ENCODE measurements at places on chromosomes 4 and X. TPM values are rescaled to one million over a fixed set of nuclear protein-coding genes. Genes with fewer than 3 reads are reported as not detected.
A peak's percentile ranks its signal among the peaks of the same experiment; 100 is the strongest.

Gene TMEM47
- 28.5 TPM for total RNA-seq

- no peaks in the 10 kb centered on the region for H3K27me3 ChIP-seq
- H3K36me3 ChIP-seq, result no peaks in the 10 kb centered on the region
- DNase-seq, result no peak
- peak overlapping the region; percentile 22 for H3K27ac ChIP-seq
Measured at GRCh38 chrX:69015564-69016292, 149.5 kb downstream of the PJA1 start.

- H3K4me3 ChIP-seq, result no peak within 1 kb of the TSS
- DNase-seq, result no peak
- H3K27ac ChIP-seq, result no peak within 1 kb of the TSS
- H3K27me3 ChIP-seq, result no peaks in the 10 kb centered on the region
Measured at GRCh38 chr4:75555294-75556164, at the start of gene ODAPH. ODAPH (plus strand) TSS chr4:75556066; CDS start chr4:75556083, 17 bp downstream.

DNA sequence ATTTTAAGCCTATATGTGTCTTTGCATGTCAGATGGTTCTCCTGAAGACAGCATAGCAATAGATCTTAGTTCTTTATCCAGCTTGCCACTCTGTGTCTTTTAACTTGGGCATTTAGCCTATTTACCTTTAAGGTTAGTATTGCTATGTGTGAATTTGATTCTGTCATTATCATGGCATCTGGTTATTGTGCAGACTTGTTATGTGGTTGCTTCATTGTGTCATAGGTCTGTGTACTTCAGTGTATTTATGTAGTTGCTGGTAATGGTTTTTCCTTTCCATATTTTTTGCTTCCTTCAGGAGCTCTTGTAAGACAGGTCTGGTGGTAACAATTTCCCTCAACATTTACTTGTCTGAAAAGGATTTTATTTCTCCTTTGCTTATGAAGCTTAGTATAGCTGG lies 1443.5 kb downstream of the FAM133A start:
- no peaks in the 10 kb centered on the region for H3K27me3 ChIP-seq
- H3K4me1 ChIP-seq, result no peaks in the 10 kb centered on the region
- DNase-seq, result no peak
- no peak overlapping the region for H3K27ac ChIP-seq
- no peak overlapping the region for H3K4me3 ChIP-seq

GRCh38 chr4:86563416-86563815 lies 30.7 kb upstream of the PTPN13 start:
- H3K36me3 ChIP-seq, result no peaks in the 10 kb centered on the region
- DNase-seq, result no peak
- no peak overlapping the region for H3K27ac ChIP-seq
- H3K4me1 ChIP-seq, result no peaks in the 10 kb centered on the region
- H3K27me3 ChIP-seq, result no peaks in the 10 kb centered on the region

DNA sequence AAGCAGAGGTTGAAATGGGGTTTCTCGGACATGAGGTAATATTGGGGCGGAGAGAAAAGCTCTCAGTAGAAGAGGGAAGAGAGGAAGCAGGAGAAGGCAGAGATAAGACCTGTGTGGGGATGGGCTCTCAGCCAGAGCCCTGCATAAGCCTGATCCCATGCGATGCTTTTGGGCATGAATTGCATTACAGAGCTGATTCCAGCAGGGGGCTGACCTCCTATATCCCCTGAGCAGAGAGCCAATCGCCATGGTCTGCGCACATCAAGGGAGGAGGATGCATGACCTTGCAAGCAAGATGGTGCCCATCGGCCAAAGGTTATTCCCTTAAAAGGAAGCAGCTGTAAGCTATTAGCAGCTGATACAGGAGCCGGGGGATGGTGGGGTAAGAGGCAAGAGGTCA lies 7.6 kb downstream of the ANOS1 start:
- no peaks in the 10 kb centered on the region for H3K27me3 ChIP-seq
- no peaks in the 10 kb centered on the region for H3K36me3 ChIP-seq
- DNase-seq, result no peak
- H3K27ac ChIP-seq, result no peak overlapping the region
- no peak overlapping the region for H3K4me3 ChIP-seq

Gene SATL1
- total RNA-seq, result not detected

- no peak overlapping the region for H3K27ac ChIP-seq
- DNase-seq, result no peak
- no peaks in the 10 kb centered on the region for H3K36me3 ChIP-seq
- H3K27me3 ChIP-seq, result no peaks in the 10 kb centered on the region
- no peak overlapping the region for H3K4me3 ChIP-seq
Measured at GRCh38 chrX:1181170-1181569, 31.3 kb downstream of the CRLF2 start.

Gene RASL11B
- total RNA-seq, result 0.18 TPM

GRCh38 chrX:17546356-17546755 lies 171.4 kb downstream of the NHS start:
- no peaks in the 10 kb centered on the region for H3K4me1 ChIP-seq
- H3K4me3 ChIP-seq, result no peak overlapping the region
- DNase-seq, result no peak

- H3K27me3 ChIP-seq, result no peaks in the 10 kb centered on the region
- no peak overlapping the region for H3K4me3 ChIP-seq
- DNase-seq, result no peak
- H3K36me3 ChIP-seq, result no peaks in the 10 kb centered on the region
- no peaks in the 10 kb centered on the region for H3K4me1 ChIP-seq
Measured at GRCh38 chr4:150464523-150464922, 117.4 kb upstream of the MAB21L2 start.

- no peaks in the 10 kb centered on the region for H3K36me3 ChIP-seq
- H3K4me1 ChIP-seq, result no peaks in the 10 kb centered on the region
- H3K4me3 ChIP-seq, result no peak overlapping the region
- H3K27me3 ChIP-seq, result no peaks in the 10 kb centered on the region
- DNase-seq, result peak; percentile 36
Measured at GRCh38 chrX:39149761-39150160, 348.5 kb downstream of the MID1IP1 start.

DNA sequence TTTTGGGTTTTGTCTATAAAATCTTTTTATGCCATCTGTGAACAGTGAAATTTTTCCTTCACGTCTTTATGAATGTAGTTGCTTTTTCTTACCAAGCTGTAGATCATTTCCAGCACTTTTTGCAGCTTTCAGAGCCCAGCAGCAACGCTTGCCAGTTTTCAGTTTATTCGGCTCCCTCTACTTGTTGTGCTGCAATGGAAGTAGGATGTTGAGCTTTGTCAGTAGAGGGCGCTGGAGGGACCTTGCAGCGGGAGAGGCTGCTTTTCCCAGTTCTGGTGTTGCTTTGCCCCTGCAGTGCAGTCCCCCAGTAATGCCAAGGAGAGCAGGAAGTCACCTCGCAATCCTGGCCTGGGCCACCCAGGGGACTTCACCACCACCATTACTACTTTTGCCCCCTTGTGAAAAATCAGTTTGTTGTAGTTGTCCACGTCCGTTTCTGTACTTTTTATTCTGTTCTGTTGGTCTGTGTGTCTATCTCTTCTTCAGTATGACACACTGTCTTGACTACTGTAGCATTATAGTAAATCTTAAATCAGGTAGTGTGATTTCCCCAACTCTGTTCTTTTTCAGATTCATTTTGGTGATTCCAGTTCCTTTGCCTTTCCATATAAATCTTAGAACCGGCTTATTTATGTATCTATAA lies 21.8 kb downstream of the CMC4 start:
- no peak for DNase-seq
- no peaks in the 10 kb centered on the region for H3K36me3 ChIP-seq
- no peaks in the 10 kb centered on the region for H3K27me3 ChIP-seq
- H3K4me1 ChIP-seq, result no peaks in the 10 kb centered on the region

Gene ARHGAP36
- total RNA-seq, result 0.36 TPM

GRCh38 chr4:1288786-1289185 lies 905 bp upstream of the MAEA start:
- peak overlapping the region; percentile 91 for H3K4me3 ChIP-seq
- no peaks in the 10 kb centered on the region for H3K27me3 ChIP-seq
- no peak for DNase-seq
- no peaks in the 10 kb centered on the region for H3K36me3 ChIP-seq

Gene UBL4A
- 31.9 TPM for total RNA-seq

GRCh38 chr4:47929682-47930201 lies 15.4 kb upstream of the NFXL1 start:
- no peak for DNase-seq
- no peak overlapping the region for H3K4me3 ChIP-seq
- no peaks in the 10 kb centered on the region for H3K27me3 ChIP-seq
- H3K4me1 ChIP-seq, result no peaks in the 10 kb centered on the region

DNA sequence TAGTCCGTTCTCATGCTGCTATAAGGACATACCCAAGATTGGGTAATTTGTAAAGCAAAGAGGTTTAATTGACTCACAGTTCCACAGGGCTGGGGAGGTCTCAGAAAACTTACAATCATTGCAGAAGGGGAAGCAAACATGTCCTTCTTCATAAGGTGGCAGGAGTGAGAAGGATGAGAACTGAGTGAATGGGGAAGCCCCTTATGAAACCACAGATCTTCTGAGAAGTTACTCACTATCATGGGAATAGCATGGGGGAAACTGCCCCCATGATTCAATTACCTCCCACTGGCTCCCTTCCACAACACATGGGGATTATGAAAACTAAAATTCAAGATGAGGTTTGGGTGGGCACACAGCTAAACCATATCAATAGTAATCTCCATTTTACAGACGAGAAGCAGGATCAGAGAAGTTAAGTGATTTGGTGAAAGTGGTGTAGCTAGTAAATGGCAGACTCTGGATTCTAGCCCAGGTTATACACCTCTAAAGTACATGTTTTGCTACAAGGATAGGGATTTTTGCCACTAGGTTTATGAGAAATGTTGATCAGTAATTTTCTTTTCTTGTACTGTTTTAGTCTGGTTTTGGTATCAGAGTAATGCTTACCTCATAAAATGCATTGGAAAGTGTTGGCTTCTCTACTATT lies 47.3 kb upstream of the C1GALT1C1 start:
- DNase-seq, result no peak
- H3K4me3 ChIP-seq, result no peak overlapping the region
- H3K36me3 ChIP-seq, result no peaks in the 10 kb centered on the region
- H3K27ac ChIP-seq, result no peak overlapping the region
- no peaks in the 10 kb centered on the region for H3K27me3 ChIP-seq

Gene PCDH7
- total RNA-seq, result 49.4 TPM

DNA sequence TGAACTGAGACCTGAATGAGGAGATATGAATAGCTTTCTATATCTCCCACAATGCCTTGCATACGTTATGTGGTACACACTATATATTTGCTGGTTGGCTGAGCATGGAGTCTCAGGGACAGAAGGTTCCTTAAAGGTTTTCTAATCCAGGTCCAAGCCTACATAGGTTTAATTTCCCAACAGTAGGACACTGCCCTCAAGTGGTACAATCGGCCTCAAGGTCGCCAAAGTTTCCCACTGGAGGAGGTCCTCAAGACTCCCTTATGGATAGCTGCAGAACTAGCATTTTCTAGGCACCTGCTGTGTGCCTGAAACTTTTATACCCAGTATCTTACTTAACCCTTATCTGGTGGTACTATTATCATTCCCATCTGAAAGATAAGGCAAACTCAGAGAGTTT lies 21.0 kb upstream of the EFNB1 start:
- no peaks in the 10 kb centered on the region for H3K27me3 ChIP-seq
- H3K36me3 ChIP-seq, result no peaks in the 10 kb centered on the region
- DNase-seq, result no peak
- no peaks in the 10 kb centered on the region for H3K4me1 ChIP-seq
- no peak overlapping the region for H3K4me3 ChIP-seq
- H3K27ac ChIP-seq, result no peak overlapping the region

DNA sequence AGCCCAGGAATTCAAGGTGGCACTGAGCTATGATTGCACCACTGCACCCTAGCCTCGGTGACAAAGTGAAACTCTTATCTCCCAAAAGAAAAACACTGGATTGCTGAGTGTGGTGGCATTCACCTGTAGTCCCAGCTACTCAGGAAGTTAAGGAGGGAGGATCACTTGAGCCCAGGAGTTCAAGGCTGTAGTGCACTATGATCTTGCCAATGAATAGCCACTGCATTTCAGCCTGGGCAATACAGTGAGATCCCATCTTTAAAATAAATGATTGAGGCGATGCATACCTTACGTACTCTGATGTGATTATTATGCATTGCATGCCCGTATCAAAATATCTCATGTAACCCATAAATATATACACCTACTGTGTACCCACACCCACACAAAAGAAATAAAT lies 31.2 kb upstream of the LARP1B start:
- H3K27ac ChIP-seq, result no peak overlapping the region
- no peaks in the 10 kb centered on the region for H3K4me1 ChIP-seq
- DNase-seq, result no peak
- H3K4me3 ChIP-seq, result no peak overlapping the region
- no peaks in the 10 kb centered on the region for H3K27me3 ChIP-seq
- no peaks in the 10 kb centered on the region for H3K36me3 ChIP-seq

Gene ARMCX2
- 26.4 TPM for total RNA-seq

DNA sequence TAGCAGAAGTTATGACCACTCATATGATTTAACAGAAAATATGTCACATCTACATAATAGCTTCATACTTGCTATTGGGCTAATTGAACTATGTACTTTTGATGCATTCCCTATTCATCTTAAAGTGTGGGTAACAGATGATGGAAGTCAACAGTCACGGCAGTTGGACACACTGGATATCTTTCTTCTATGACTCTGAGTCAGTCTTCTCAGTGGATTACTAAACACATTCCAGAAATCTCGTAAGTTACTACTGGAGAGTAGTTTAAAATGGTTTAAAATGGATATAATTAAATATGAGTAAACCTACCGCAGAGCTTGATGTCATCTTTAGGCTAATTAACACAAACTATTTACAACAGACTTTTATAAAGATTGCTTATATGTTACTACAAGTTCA lies 30.1 kb upstream of the CFAP299 start:
- peaks cover 3% of the 10 kb centered on the region for H3K27me3 ChIP-seq
- H3K4me3 ChIP-seq, result no peak overlapping the region
- H3K4me1 ChIP-seq, result no peaks in the 10 kb centered on the region
- H3K27ac ChIP-seq, result no peak overlapping the region
- H3K36me3 ChIP-seq, result no peaks in the 10 kb centered on the region

All from prostate gland (tissue), 2 donors.